ENCODE measurements at places on chromosomes 7 and 10. TPM values are rescaled to one million over a fixed set of nuclear protein-coding genes. Genes with fewer than 3 reads are reported as not detected.

Gene CLDN4
- total RNA-seq = 1.7 TPM

Gene SMKR1
- not detected for total RNA-seq

Gene TFPI2
- total RNA-seq = 4.6 TPM

Gene GFRA1
- 0.89 TPM for total RNA-seq

Gene CLCN1
- total RNA-seq = under 0.01 TPM

Gene FAM237B
- not detected for total RNA-seq

Gene PKD2L1
- total RNA-seq = not detected

Gene RNF32
- total RNA-seq = 0.45 TPM

Gene GRM3
- not detected for total RNA-seq

Gene CD36
- 0.15 TPM for total RNA-seq

Gene BMPR1A
- 14.5 TPM for total RNA-seq

Gene POLR1F
- total RNA-seq = 16.1 TPM

Gene NKX1-2
- not detected for total RNA-seq

All from bronchus fibroblast of lung (primary cell).